ENCODE measurements at places on chromosomes 4 and X.
A peak's percentile ranks its signal among the peaks of the same experiment; 100 is the strongest.

DNA sequence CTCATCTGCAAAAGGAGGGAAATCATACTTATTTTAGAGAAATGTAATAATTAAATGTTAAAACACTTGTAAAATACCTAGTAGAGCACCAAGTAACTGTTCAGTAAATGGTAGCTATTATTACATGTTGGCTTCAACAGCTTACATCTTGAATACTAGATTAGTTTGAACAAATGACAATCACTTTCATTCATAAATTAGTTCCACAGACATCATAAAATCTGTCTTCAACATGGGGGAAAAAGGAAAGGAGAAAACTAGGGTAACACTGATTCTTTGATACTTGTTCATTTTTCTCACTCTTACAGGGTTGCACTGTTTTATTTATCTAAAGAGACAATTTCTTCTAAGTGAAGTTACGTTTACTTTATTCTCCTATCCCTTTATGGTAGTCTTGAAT, 51.7 kb downstream of the CHM start:
- no peak for DNase-seq

GRCh38 chr4:112951362-112952312, 97.8 kb upstream of the ANK2 start:
- DNase-seq, result peak; percentile 43

DNA sequence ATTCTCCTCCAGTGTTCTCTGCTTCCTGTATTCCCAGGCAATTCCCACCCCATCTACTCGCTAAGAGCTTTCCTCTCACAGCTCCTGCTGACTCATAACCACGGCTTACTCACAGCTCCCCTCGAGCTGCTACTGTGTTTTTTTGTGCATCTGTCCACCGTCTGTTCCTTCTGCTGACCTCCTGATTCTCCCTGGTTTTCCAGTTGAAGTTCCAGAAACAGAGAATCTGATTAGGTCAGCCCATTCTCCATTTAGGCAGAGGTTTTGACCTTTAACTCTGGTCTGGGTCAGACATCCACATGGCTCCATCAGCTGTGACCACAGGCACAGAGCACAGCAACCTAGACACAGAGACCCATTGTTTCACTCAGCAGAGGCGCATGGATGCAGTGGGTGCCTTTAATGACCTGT, 5.5 kb upstream of the SMIM20 start:
- DNase-seq, result no peak

GRCh38 chrX:148133105-148133725, 152.1 kb downstream of the FMR1NB start:
- DNase-seq, result peak; percentile 55

DNA sequence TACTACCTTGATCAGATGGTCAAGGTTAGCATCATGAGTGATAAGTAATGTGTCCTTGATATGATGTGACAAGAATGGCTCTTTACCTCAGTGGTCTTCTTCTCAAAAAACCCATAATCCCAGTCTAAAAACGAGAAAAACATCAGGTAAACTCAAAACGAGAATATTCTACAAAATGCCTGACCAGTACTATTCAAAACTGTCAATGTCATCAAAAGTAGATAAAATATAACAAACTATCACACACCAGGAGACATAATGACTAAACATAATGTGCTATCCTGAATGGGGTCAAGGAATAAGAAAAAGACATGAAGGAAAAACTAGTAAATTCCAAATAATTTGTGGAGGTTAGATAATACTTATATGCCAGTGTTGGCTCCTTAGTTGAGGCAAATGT, 85.2 kb upstream of the PDHA2 start:
- no peak for DNase-seq

GRCh38 chrX:23844502-23845138, 61.6 kb downstream of the SAT1 start:
- peak; percentile 73 for DNase-seq

DNA sequence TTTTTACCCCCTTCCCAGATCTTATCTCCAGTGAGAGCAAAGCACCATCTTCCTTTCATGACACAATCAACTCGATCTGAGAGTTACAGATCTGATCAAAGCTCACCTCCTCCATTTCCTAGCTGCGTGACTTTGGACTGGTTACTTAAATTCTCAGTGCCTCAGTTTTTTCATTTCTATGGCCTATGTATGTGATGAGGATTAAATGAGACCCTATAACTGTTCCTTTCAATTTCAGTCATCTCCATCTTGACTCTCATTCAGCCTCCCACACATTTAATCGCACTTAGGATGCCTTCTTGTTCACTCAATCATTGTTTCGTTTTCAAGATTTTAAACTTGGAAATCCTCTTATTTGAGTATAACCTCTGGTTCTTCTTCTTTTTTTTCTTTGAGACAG, 20.1 kb upstream of the CXCR3 start:
- no peak for DNase-seq

- DNase-seq, result no peak
These were observed 6.1 kb downstream of the SPATA18 start for GRCh38 chr4:52057196-52057595.

GRCh38 chr4:100098011-100098545, 92.2 kb downstream of the DDIT4L start:
- no peak for DNase-seq

DNA sequence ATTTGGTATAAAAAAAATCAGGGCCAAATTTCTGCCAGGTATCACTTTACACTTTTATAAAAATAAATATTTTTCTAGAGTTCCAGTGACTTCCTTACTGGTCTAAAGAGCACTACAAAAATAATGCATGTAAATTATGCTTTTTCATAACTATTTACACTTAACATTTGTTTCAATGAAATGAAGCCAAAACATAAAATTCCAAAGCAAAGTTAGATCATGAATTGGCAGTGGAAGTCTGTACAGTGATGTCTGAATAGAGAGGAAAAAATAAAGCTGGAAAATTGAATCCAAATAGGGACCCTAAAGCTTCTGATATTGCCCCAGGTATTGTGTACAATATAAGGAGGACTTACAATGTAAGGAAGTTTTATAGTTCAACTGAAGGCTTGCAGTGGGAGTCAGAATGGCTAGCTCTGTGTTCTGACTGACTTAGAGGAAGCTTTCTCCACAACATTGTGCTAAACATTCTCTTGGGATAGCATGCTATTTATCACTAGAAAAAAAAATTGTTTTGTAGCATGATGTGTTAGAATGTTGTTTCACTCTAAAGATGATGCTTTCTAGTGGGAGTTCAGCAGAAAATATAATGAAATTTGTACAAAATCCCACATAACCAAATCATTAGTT, 288.2 kb upstream of the UGT8 start:
- DNase-seq, result no peak

- no peak for DNase-seq
These were observed 2407.1 kb downstream of the ARAP2 start for GRCh38 chr4:33837043-33837838.

GRCh38 chr4:6616087-6616995, 24.1 kb upstream of the MRFAP1 start:
- no peak for DNase-seq

DNA sequence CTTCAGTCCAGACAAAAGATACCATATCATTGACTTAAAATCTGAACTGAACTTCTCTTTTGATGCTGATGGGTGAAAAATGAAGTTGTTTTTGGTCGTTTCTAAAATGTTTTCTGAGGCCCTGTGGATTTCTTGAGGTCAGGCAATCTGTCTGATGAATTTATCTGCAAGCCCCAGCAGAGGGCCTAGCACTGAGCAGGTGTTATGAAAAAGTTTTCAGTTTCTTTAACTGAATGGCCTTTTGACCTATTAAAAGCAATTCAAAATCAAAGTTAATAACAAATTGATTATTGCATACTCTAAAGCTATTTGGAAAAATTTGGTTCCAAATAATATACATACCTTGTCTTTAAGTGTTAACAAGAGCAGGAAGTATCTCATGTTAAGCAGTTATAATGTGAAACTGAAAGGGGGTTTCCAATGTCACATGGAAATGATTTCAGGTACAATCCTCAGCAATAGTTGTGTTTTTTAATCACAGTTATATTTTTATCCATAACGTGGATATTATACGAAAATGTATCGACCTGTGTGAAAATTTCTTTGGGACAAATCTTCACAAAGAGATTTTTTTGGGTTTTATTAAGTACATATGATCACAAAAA, 285.0 kb downstream of the SPANXN1 start:
- DNase-seq, result no peak

- DNase-seq, result no peak
These were observed 60.0 kb upstream of the ARHGAP24 start for GRCh38 chr4:85414972-85415371.

DNA sequence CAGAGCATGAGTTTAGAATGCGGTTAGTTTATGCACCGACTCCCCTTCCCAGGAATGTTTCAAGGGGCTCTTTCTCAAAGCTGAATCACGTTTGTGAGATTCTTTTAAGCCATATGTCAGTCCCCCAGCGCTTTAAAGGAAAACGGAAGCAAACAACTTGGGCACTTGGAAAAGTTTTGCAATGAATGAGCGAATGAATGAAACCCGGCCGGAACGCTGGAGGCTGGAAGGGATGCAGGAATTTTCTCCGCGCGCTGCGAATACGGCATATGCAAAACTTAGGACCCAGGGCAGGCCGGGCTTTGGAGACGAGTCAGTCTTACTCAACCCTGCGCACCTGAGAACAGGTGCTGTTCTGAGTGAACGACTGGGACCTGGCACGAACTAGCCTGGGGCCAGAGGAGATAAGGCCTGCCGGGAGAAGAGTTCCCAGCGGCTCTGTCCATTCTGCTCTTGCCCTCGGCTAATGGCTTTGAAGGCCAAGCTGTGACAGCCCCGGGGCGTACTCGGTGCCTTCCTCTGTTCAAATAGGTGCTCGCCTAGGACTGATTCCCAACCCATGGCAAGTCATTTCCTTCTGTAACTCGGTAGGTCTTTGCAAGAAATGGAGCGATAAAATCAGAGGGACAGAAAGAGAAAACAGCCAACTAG, 743 bp upstream of the NRK start:
- no peak for DNase-seq

GRCh38 chr4:56613101-56613862, 67.8 kb downstream of the HOPX start:
- DNase-seq, result no peak

DNA sequence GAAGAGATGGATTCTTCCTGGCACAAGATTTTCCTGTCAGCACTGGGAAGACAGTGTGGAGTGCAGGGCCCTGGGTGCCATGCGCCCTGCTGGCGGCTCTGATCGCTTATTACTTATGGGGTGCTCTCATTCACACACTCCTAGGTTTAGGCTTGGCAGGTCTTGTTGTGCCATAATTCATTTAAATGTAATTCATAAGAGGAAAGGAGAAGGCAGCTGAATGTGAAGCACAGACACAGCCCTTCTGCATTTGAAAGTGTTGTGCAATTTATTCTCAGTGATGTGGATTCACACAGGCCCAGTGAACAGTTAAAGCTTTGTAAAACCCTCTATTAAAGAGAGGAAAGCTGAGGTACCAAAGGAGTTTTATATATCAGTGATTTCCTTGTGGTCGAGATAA, 249.7 kb downstream of the C4orf33 start:
- DNase-seq, result no peak

DNA sequence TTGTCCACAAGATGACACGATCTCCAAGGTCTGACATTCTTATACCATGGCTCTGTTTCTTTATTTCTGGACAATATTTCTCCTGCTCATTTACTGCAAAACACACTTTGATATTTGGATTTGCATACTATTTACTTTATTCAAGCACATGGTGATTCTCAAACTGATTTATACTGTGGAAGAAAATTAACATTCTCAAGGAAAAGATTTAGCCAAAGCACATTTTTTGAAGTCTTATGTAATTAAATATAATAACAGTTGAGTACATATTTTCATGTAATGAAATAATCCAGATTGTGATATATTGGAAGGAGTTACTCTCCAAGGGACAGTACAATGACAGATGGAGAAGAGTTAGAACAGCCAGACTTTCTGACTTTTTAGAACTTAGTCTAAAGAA, 155.8 kb upstream of the CT83 start:
- DNase-seq, result no peak

- no peak for DNase-seq
These were observed 417.9 kb upstream of the AGA start for GRCh38 chr4:177860171-177860570.

DNA sequence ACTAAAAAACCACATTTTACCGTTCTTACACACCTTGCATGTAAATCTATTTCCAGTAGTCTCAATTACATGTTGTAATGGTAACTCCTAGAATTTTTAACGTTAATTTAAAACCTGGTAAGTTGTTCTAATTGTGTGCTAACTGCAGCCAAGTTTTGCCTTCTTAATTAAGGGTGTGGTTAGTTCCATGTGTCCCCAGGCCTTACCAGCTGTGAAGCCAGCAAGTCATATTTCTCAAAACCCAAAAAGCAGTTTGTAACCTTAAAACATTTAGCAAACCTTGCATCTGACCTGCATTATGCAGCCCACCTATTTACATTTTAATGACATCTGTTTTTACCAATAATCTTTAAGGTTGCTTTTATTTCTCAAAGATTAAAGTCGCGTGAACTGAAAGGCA, 18.4 kb upstream of the FAM47E start:
- DNase-seq, result peak; percentile 57

DNA sequence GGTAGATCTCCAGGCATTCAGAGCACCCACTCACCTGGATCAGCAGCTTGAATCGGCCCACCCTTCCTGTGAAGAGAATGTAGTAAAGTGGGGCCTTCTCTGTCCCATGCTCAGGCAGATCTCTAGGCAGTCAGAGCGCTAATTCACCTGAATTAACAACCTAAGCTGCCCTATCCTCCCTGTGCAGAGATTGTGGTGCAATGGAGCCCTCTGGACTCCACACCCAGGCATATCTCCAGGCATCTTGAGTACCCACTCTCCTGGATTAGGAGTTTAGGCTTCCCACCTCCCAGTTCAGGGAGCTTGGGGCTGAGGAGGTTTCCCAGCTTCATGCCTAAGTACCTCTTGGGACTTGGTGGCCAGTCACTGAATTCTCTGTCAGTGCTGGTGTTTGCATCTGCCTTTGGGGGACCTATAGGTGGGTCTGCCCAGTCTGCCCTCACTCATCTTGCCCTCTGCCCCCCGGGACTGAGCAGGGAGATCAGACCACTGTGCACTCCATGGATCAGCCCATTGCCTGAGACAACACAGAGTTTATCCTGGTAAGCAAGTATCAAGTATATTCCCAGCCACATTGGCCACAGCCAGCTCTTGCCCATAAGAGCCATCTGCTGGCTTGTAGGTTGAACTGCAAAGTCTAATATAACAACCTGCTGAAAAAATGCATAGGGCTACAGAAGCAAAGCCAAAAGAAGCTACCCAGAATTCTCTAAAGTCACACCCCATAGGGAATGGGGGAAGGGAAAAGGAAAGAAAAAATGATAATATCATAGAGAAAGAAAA, 372.9 kb downstream of the KLHL13 start:
- peak; percentile 15 for DNase-seq

- DNase-seq, result no peak
These were observed 106.8 kb upstream of the RAI2 start for GRCh38 chrX:17967888-17968287.

DNA sequence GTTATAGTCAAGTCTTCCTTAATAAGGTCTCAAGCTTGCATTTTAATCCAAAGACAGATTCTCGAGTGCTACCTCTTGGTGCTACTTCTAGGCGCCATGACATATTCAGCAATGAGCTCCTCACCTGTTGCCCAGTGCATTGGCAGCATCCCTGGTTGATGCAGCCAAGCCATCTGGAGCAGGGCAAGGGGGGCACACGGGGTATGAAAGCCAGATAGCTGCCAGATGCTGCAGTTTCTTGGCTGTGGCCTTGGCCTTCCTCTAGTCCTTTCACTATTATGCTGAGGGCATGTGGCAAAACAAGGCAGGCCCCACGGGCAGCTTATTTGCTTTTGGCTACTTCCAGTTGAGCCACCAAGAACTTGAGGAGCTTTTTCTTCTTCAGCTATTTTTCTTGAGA, 168.6 kb upstream of the PGRMC2 start:
- no peak for DNase-seq

Data from hematopoietic multipotent progenitor cell treated with erythropoietin and hydrocortisone succinate and interleukin-3 and kit ligand, for 4 days (in vitro differentiated cells).